ENCODE measurements at places on chromosomes 1 and 21.

DNA sequence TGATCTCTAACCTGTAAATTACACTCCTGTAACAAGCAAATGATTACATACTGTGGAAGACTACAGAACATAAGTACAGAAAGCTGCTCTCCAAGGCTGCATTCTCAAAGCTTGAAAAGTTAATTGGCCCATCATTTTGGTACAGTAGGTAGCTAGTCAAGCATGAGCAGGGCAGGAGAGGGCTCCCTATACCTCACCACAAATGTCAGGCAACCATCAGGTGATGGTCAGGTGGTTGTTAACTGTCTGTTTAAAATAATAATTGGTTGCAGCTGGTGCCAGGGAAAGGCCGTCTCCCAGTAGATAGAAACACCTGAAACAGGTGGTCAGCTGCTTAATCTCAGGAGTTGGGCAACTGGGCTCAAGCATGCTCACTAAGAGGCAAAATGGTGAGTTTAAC, 13.1 kb upstream of the SLC1A7 start:
- no peak for DNase-seq

- no peak for DNase-seq
Observed at GRCh38 chr1:117342397-117342796, 24.9 kb upstream of the MAN1A2 start.

GRCh38 chr1:208258277-208258676, 14.1 kb upstream of the PLXNA2 start:
- DNase-seq: no peak

DNA sequence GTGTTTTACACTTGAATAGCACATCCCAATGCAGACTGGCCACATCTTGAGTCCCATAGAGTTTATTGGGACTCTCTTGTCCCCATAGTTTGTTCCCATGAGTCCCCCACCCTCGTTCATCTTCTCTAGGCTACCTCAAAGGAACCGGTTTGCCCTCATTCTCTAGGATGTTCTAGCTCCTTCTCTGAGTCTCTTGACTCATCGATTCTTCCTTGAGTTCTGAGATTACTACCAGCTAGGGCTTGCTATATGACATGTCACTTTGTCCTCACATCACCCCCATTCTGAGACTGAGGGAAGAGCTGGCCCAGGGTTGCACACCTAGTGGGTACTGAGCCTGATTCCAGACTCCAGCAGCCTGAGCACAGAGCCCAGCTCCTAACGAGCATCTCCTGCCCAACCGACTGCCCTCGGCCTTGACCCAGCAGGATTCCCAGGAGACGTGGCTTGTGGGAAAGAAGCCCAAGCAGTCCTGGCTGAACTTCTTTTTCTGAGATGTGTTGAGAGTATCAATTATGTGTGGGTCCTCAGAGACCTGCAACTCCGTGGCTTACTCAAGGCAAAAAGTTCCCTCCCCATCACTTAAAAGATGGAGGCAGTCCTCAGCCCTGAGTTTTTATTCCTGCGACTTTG, 42.0 kb downstream of the TMEM51 start:
- no peak for DNase-seq

- DNase-seq: no peak
Observed at GRCh38 chr1:43441166-43441893, 12.4 kb downstream of the HYI start.

- DNase-seq: no peak
Observed at GRCh38 chr1:26938659-26939025, 17.1 kb downstream of the NUDC start.

GRCh38 chr1:201284636-201285035, 1.3 kb downstream of the PKP1 start:
- DNase-seq: no peak

- no peak for DNase-seq
Observed at GRCh38 chr1:185288435-185288834, 28.6 kb downstream of the IVNS1ABP start.

DNA sequence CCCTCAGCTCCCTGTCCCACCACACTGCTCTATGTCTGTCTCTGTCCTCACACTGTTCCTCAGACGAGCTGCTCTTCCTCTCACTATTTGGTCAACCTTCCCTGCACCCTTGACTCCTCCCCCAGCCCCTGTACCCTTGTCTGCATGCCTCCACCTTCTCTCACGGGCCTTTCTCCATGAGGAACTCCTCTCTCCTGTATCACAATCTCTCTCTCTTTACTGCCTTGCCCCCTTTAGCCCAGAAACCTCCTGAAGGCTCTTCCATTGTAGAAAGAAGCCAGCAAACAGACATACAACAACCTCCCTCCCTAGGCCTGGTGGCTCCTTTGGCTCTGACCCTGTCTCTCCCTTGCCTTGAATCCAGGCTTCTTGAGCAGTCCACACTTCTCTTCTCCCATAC, 251.6 kb upstream of the CSF3R start:
- no peak for DNase-seq

DNA sequence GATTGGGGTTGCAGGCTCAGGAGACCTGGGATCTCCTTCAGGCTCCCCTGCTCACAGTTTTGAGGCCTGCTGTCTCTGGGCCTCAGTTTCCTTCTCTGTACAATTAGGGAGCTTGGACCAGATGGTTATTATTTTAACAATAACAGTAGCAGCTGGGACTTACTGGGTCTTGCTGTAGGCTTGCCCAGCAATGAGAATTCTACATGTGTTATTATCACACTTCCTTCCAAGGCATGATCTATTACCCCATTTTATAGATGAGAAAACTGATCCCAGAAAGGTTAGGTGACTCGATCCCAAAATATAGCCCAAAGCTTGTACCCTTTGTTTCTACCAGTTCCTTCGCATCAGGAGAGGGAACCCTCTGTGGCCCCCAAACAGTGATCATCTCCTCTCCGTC, 153.8 kb downstream of the PTPRU start:
- DNase-seq: no peak

- no peak for DNase-seq
Observed at GRCh38 chr1:55146781-55147180, 68.4 kb downstream of the USP24 start.

DNA sequence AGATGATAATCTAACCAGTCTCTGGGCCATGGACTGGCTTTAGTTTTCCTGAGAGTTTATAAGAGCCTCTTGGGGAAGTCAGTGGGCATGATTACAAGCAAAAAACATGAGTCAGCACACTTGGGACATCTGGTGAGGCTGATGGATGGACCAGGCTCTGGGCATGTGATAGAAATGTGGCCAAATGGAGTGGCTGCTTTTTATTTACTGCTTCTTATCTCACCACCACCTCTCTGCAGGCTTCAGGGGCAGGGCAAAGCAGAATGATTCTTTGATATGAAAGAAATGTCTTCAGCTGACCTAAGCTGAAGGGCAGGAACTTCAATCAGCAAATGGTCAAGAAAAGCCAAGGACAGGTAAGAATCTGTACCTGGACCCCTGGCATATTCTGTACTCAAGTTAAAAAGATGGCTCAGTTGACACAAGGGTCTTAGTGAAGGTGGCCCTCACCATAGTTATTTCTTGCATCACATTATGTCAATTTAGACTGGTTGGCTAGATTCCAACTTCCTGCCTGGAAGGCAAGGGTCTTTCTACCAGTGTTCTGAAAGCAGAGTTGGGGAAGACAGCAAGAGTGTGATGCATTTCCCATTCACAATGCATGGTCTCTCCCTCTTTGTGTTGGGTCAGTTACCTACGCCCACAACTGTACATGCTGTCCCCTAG, 162.8 kb downstream of the FASLG start:
- DNase-seq: no peak

DNA sequence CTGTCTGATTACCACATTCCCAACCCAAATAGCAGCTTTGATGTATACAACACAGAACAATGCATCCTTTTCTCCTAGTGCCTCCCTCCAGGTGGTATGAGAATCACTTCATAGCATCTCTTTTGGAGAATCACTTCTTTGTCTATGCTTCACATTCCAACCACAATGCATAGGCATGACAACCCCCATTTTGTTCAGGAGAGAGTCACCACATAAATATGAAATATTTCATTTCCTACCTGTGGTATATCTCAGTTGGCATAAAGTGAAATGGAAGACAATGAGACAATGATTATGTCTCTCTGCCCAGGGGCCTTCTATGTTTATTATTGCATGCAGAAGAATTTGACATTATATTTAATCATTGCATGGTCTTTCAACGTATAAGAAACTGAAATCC, 112.2 kb downstream of the BRINP2 start:
- DNase-seq: no peak

- no peak for DNase-seq
Observed at GRCh38 chr1:71641903-71642302, 561.1 kb upstream of the ZRANB2 start.

- DNase-seq: no peak
Observed at GRCh38 chr1:35203295-35203694, 10.3 kb upstream of the SFPQ start.

- DNase-seq: no peak
Observed at GRCh38 chr21:30206551-30207251, 9.2 kb downstream of the CLDN8 start.

DNA sequence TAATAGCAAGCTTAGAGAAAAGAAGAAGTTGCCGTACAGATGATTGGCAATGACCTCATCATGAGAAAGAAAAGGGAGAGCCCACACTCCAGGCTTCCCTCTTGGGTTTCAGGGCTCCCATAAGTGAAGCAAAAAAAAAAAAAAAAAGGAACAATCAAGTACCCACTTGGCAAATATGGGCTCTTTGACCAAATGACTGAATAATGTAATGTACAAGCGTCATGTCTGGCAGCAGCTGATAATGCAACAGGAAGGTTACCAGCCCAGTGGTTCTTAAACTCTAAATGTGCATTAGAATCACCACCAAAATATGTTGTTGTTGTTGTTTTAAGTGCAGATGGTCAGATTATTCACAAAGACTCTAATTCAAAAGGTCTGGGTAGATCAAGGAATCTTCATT, 13.5 kb downstream of the TNFSF4 start:
- no peak for DNase-seq

GRCh38 chr1:113654883-113655282, 104.4 kb downstream of the PHTF1 start:
- DNase-seq: no peak

DNA sequence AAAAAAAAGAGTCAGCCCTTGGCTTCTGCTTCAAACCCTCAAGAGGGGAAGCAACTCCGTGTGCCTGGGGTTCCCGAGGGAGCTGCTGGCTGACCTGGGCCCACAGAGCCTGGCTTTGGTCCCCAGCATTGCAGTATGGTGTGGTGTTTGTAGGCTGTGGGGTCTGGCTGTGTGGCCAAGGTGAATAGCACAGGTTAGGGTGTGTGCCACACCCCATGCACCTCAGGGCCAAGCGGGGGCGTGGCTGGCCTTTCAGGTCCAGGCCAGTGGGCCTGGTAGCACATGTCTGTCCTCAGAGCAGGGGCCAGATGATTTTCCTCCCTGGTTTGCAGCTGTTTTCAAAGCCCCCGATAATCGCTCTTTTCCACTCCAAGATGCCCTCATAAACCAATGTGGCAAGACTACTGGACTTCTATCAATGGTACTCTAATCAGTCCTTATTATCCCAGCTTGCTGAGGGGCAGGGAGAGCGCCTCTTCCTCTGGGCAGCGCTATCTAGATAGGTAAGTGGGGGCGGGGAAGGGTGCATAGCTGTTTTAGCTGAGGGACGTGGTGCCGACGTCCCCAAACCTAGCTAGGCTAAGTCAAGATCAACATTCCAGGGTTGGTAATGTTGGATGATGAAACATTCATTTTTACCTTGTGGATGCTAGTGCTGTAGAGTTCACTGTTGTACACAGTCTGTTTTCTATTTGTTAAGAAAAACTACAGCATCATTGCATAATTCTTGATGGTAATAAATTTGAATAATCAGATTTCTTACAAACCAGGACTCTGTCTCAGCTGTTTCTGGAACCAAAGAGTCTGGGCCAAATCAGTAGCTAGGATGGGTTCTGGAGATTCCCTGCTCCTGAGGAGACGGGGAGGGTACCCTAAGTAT, 26.8 kb upstream of the KDM4A start:
- DNase-seq: no peak

DNA sequence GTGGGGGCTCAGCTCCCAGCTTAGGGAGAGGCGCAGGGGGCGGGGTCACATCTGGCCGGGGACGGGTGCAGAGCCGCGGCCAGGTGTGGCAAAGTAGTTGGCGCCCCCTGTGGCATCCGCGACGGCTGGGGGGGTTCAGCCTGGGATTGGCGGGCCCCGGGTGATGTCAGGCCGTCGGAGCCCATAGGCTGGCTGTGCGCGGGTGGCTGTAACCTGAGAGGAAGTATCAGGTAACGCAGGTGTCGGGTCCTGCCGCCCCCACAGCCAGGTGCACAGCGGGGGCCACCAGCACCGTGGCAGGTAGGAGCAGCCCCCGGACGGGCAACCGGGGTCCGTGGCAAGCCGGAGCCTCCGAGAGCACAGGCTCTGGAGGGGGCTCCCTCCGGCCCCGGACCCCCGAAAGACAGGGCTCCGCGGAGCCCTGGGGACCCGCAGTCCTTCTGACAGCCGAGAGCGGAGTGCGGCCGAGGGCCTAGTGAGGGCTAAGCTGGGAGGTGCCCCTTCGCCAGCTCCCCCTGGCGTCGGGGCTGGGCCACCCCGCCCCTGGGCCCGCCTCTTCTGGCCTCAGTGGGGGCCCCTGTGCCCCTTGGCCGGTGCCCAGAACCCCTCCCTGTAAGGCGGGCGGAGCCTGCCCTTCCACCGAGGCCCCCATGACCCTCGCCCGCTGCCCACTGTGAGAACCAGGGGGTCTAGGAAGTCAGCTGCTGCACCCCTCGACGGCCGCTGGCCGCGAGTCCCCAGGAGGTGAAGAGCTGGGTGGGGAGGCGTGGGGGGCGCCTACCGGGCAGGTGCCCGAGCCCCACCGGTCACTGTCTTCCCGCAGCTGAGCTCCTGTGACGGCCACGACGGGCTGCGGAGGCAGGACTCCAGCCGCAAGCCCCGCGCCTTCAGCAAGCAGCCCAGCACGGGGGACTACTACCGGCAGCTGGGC, 17.9 kb downstream of the TNFRSF25 start:
- DNase-seq: no peak

DNA sequence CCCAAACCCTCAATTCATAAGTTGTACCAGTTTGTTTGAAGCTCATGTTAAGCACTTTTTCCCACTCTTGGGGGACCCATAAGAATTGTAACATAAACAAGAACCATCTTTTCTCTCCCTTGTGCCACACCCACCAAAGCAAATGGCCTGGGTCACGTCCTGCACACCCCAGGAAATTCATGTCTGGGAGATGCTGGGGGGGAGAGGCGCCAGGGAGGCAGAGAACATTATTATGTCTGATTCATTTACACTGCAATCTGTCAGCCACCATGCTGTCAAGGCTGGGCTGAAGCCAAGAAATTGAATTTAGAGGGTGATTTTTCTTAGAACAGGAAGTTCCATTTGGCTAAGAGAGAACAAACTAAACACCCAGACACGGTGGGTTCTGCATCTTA, 37.2 kb upstream of the IPO9 start:
- no peak for DNase-seq

DNA sequence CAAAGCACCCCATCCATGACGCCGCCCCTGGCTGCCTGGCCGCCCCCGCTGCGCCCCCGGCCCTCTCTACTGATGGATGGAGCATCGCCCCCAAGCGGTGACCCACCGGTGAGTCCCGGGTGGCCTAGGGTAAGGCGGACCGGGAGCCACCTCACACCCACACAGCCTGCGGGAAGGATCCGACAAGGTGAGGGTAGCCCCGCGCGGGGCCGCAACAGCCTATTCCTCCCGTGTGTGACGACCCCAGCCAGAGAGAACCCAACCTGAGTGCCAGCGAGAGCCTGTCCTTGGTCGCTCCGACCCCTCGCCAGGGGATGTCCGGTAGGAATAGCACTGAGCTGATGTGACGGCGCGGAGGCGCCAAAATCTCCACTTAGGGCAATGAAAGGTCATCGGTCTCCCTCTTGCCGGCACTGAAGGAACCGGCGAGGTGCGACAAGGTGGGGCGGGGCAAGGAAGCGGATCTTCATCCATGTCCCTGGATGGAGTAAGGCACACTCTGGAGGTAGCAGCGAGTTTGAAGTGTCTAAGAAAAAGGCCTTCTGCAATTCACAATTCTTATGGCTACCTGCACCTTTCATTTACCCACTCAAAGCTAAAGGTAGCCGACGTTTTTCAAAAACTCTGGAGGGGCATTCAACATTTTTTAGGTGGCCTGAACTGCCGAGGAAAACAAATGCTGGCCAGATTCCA, 19.7 kb upstream of the CHIA start:
- DNase-seq: no peak

All from SW 1271 (cell line).